IPS DF 19.7 (cell line): ENCODE measurements at places on chromosomes 1 and 21.

DNA sequence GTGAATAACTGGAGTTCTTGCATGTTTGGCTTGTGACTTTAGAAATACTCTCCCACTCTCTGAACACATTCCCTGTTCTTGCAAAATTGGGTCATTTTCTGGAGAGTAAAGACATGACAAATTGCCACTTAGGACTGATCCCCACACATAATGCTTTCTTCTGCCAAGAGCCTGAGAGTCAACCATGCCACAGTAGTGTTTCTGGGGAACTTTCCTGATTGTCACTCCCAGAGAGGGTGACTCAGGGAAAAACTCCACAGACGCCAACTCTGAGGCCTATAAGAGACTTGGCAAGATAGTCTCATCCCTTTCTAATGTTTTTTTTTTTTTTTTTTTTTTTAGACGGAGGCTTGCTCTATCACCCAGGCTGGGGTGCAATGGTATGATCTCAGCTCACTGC, 157.8 kb downstream of the ATG4C start:
- no peak for DNase-seq

- DNase-seq = no peak
These were observed 122.3 kb downstream of the PGBD5 start for GRCh38 chr1:230303822-230304221.

GRCh38 chr1:157955221-157955620, 38.2 kb upstream of the KIRREL1 start:
- DNase-seq = no peak

- DNase-seq = no peak
These were observed 16.6 kb upstream of the RNF19B start for GRCh38 chr1:32981003-32981901.

- DNase-seq = no peak
These were observed 18.6 kb downstream of the RHOU start for GRCh38 chr1:228753786-228754360.

DNA sequence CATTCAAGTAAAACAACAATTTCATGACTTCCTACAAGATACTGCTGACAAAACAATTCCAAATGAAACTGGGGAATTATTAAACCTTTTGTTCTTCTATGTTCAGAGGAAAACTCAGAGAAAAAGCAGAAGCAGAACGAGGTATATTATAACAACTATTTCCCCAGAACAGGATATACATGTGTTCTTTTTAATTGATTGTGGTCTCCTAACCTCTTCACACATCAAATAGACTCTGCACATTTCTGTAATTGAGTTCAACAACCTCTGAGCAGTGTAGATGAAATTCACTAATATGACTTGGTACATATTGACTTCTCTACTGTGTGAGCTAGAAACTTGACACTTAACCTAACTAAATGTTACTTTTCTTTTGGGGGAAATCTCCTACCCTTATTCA, 584.2 kb downstream of the NEGR1 start:
- DNase-seq = no peak

GRCh38 chr1:183804916-183805841, at the start of gene RGL1:
Gene RGL1, plus strand, starts transcription at chr1:183805120. Its CDS starts 178 bp downstream, at chr1:183805298.
- no peak for DNase-seq

- DNase-seq = no peak
These were observed 55.2 kb downstream of the MRPL37 start for GRCh38 chr1:54255026-54255702.

DNA sequence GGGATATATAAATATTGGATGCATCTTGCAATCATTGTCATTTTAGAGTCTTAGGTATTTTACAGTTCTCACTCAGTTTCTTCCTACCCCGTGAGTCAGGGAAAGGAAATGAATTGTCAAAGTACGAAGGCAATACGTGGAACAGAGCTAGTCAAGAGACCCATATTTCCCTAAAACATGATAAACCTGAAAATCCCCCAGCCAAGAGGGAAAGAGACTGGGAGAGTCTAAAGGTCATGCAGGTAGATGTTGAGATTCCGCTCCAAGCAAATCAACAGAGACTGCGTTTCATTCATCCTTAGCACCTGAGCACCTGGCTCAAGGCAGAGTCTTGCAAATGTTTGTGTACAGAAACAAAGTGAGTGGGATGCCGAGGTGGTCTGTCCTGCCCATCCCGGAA, 58.0 kb downstream of the SH3GLB1 start:
- DNase-seq = no peak

GRCh38 chr1:204920967-204921366, 50.3 kb downstream of the NFASC start:
- no peak for DNase-seq

DNA sequence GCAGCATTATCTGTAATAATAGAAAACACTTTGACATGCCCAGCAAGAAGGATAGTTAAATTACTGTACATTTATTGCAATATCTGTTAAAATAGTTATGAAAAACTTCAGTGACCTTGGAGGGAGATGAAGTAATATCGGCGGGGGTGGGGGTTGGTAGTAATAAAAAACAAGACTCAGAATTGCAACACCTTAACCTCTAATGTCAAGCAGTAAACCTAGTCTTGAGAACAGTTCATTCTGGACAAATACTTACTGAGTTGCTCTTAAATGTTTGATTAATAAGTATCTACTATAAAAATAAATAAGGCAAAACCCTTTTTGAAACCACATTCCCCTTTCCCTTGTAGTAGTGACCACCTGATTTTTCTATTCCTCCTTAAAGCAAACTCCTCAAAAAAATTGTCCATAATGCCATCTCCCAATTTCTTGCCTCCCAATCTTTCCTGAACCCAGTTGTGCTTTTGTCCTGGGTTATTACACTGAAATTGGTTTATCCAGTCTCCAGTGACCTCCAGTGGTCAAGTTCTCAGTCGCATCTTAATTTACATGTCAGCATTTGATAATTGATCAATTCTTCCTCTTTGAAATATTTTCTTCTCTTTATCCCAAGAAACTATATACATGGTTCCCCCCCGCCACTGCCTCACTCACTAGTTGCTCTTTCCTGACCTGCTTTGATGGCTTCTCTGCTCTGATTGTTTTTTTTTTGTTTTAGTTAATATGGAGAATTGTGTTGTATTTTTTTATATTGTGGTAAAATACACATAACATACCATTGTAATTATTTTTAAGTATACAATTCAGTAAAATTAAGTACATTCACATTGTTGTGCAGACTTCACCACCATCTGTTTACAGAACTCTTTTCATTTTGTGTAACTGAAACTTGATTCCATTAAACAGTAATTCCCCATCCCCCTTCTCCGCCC, 36.8 kb downstream of the RAP1A start:
- DNase-seq = no peak

DNA sequence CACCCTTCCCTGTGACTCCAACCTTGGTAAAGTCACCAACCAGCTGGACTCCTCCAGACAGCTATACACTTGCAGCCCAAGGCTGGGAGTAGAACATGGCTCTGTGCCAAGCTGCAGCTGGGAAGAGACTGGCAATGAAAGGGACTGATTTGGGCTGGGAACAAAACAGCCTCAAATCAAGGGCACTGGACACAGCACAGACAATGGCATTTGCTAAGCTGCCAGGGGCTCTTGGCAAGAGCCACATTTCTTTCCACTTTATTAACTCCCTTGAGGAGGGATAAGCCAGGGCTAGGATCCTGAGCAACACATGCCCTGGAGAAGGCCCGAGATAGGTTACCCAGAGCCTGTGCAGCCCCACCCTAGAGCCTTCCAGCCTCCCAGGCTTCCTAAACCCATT, 12.0 kb downstream of the SYT11 start:
- DNase-seq = no peak

DNA sequence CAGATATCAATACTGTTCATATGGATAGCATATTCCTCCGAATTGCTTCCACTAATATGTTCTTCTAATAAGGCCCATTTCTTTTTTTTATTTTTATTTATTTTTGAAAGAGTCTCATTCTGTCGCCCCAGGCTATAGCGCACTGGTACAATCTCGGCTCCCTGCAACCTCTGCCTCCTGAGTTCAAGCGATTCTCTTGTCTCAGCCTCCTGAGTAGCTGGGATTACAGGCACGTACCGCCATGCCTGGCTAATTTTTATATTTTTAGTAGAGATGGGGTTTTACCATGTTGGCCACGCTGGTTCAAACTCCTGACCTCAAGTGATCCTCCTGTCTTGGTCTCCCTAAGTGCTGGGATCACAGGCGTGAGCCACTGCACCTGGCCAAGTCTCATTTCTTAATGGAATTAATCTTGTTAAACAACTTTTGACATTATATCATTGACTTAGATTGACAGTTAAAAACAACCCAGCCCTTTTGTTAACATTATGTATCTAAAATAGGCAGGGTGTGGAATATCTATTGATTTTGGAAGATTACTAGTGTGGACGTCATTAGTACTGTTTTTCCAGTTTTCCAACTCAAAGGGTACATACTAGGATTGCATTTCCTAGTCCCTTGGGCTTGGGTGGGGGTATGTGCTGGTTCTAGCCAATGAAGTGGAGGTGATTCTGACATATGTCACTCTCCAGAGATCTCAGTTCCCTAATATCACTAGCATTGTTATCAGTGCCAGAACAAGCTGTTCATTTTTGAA, 281.4 kb downstream of the GRIK1 start:
- DNase-seq = no peak

DNA sequence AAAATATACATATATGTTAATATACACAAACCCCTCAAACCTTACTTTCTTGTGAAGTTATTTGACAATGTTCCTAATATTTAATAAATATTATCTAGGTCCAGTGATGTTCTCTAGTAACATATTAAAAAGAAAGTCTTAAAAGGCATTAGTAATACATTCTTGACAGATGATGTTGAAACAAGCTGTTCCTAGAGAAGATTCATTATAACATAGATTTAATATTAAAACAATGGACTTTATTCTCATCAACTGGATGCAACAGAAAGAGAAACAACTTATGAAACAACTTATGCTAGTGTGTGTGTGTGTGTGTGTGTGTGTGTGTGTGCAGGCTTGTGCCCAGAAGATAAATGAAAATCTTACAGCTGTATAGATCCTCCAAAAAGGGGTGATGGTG, 68.5 kb upstream of the PLXNA2 start:
- DNase-seq = no peak

GRCh38 chr1:225598847-225599246, 54.1 kb downstream of the ENAH start:
- no peak for DNase-seq

DNA sequence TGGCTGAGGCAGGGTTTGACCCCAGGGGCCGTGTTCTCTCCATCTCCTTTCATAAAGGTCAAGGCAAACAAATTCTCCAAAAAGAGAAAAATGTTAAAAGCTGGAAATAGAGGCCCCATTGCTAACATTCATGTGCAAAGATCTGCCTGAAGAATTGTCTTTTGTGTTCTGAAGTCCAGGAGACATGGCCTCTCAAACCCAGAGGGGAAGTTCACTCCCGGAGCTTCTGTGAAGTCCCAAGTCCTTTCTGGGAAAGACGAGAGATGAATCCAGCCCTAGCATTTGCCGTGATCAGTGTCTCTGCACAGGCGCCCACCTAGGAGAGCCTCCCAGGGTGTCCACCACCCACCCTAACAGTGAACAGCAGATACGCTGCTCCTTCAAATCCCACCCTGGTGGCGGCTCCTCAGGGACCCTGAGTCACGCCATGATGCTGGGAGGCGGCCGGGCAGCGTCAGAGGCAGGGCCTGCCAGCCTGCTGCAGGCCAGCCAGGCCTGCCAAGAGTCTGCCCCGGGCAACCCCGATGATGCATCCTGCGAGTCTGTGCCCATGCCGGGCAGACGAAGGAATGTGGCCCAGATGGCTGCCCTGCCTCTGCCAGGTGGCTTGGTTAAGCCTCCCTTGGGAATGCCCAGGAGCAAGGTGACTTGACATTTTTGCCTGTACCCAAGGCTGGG, 5.2 kb upstream of the C2CD2 start:
- DNase-seq = no peak

- DNase-seq = no peak
These were observed 32.6 kb downstream of the TRIM67 start for GRCh38 chr1:231194476-231194842.

GRCh38 chr1:109910123-109910962, at the start of gene CSF1:
Gene CSF1, plus strand, starts transcription at chr1:109910849. Its CDS starts 175 bp downstream, at chr1:109911024.
- no peak for DNase-seq

DNA sequence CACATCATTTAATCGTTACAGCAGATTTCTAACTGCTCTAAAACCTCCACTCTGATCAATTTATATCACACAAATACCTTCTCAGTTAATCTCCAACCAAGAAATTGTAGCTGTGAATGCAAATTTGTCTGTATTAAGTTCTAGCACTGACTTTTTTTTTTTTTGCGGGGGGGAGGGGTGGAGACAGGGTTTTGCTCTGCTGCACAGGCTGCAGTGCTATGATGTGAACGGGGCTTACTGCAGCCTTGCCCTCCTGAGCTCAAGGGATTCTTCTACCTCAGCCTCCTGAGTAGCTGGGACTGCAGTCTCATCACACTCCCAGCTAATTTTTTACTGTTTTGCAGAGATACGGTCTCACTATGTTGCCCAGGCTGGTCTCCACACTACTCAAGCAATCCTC, 163.6 kb downstream of the RERE start:
- no peak for DNase-seq

- no peak for DNase-seq
These were observed 51.0 kb downstream of the MT1HL1 start for GRCh38 chr1:236953151-236953700.

DNA sequence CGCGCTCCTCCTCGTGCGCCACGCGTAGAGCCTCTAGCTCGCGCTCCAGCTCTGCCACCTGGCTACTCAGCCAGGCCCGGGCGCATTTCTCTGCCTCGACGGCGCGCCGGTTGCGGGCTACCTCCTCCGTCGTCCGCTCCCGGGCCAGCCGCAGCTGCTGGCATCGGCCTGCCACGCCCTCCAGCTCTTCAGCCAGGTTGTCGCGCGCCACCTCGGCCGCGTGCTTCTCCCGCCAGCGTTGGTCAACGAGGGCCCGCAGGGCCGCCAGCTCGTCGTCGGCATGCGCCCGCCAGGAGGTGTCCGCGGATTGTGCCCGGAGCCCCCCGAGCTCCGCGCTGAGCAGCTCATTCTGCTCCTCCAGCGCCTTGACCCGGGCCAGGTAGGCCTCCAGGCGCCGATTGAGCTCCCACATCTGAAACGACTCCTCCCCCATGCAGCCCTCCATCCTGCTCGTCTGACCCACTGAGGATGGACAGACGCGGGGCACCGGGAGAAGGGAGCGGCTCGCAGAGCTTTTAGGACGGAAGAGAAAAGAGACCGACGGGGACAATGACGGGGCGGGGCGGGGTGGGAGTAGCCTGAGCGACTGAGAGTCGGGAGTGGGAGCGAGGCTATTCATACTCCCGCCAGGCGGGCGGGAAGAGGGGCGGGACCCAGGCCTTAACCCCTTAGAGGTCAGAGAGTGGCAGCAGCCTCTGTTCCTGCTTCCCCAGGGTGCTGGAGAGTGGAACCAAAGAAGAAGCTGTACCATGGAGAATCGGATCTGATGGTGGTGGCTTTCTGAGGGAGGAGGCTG, at the start of gene NES:
NES (minus strand) TSS at position 588 of the 796 bp plus-strand sequence; CDS start at position 445, 143 bp downstream.
- no peak for DNase-seq

DNA sequence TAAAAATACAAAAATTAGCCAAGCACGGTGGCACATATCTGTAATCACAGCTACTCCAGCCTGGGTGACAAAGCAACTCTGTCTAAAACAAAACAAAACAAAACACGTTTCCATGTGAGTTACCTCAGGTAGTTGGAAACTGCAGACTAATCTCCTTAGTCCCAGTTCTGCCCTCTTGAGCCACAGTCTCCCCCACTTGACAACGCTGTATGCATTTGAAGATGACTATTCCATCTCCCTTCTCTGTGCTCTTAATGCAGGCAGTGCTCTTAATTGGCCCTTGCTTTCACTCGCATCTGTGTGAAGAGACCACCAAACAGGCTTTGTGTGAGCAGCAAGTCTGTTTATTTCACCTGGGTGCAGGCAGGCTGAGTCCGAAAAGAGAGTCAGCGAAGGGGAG, 19.6 kb upstream of the DHCR24 start:
- no peak for DNase-seq

GRCh38 chr1:221644663-221645258, 97.1 kb downstream of the DUSP10 start:
- no peak for DNase-seq

GRCh38 chr1:246577720-246578106, 11.5 kb downstream of the CNST start:
- DNase-seq = no peak
